ENCODE measurements at places on chromosomes 1 and 21.

GRCh38 chr1:213530611-213531320 lies 457.0 kb upstream of the PROX1 start:
- no peak for DNase-seq

DNA sequence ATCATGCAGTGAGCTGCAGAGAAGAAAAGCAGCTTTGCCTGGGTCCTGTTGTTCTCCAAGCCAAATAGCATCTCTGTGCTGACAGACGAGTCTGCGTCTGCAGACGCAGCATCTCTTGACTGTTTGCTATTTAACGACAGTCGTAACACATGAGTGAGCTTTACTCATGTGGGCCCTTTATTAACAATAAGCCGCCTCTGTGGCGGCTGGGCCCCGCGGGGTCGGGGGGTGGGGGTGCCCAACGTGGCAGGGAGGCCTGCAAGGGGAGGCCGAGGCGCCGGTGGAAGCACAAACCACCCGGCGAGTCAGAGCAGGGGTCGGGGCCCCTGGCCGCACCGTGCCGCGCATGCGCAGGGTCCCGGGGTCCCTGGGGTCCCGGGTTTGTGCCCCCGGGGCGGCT lies 435.1 kb downstream of the KIF26B start:
- DNase-seq, result no peak

- DNase-seq, result no peak
These were observed 8.1 kb downstream of the PRXL2B start for GRCh38 chr1:2594641-2595131.

- DNase-seq, result no peak
These were observed 439.5 kb downstream of the SMYD3 start for GRCh38 chr1:246067432-246068216.

DNA sequence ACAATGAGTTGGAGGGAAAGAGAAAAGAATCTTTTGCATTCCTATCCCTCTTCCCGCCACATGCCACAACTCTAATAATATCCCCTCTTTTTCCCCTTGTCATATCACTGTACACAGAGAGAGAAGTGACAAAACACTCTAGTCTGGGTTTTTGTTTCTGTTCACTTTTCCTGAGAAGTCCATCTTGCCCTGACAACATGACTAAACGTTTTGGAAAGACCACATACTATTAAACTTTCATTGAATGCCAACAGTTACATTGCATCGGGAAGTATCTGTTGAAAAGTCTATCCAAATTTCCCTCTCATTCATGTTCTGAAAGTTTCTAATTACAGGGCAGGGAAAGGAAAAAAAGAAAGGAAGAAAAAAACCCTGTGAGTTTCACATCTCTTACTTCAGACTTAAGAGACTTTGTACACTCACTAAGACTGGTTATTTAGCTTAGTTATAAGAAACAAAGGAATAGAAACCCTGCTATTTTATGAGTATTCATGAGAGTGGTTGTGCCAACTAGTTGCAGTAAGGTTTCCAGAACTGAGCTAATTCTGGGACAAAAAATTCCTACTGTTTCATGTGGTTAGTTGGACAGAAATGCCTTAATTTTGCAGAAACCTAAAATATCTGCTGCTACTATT lies 16.9 kb downstream of the PLA2G4A start:
- DNase-seq, result no peak

- peak; percentile 57 for DNase-seq
These were observed 13.3 kb downstream of the POLR3GL start for GRCh38 chr1:145977486-145978470.

DNA sequence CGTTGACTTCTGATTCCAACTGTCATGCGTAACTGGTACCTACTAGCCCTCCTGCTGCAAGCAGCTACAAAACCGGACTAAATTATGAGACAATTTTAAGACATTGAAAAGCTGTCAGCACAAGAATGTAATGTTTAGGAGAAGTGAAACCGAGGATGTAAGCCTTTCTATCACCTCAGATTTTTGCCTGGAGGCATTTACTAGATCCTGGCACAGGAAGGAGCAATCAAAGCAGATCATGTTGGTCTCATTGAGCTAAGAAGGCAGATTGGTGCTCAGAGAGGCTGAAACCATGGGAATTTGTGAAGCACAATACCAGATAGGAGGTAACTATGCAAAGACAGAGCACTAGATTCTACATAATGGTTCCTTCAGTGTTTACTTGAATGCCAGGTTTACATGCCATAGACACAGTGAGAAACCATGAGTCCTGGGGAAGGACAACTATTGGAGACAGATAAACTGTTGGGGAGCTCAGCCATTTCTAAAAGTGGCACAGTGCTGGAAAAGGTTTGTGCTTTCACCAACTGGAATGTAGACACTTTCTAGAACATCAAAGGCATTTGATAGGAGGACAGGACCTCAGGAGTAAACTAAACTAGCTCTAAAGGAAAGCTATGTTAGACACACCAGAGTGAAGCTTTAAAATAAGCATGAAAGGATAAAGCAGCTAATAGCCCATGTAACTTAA lies 179.4 kb downstream of the LYPLAL1 start:
- no peak for DNase-seq

DNA sequence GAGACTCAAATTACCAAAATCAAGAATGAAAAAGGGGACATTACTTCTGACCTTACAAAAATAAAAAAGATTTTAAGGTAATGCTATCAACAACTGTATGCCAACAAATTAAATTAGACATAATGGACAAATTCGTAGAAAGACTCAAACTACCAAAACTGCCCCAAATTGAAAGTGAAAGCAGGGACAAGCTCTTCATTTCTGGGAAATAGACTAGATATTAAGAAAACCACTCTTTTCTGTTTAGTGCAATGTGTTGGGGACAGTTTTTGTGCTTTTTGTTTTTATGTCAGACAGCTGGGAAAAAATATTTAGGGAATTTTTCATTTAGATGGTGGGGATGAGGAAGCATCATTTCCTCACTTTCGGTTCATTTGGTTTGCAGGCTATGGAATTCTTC lies 4.9 kb upstream of the GBP1 start:
- DNase-seq, result no peak

All from NCI-H2081 treated with DMSO at 0.1 percent for 48 hours (cell line).